ENCODE measurements at places on chromosomes 6 and 20. TPM values are rescaled to one million over a fixed set of nuclear protein-coding genes. Genes with fewer than 3 reads are reported as not detected.

The SLC32A1 gene
- total RNA-seq, result not detected

DNA sequence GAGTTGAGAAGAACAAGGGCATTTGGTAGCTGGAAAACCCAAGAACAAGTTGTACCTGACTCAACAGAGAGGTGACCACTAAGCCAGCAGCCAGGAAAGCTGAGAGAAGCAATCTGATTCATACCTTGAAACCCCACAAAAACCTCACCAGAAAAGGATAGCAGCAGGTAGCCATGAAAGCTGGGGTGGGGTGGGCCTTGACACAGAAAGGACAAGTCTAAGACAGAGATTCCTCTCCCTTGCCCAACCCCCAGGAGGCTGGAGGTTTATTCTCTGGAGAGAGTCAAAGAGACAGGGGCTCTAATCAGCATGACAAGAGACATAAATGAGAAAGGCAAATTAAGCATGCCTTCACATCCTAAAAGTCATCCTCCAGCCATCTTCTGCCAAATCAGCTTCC, 151.7 kb upstream of the DST start:
- no peak for DNase-seq
- peaks cover 27% of the 10 kb centered on the region for H3K4me1 ChIP-seq
- no peak overlapping the region for H3K4me3 ChIP-seq
- no peaks in the 10 kb centered on the region for H3K36me3 ChIP-seq

GRCh38 chr20:8076306-8077136, 55.5 kb upstream of the PLCB1 start:
- H3K27me3 ChIP-seq, result no peaks in the 10 kb centered on the region
- DNase-seq, result no peak
- no peaks in the 10 kb centered on the region for H3K36me3 ChIP-seq
- no peak overlapping the region for H3K27ac ChIP-seq
- H3K4me1 ChIP-seq, result peaks cover 44% of the 10 kb centered on the region
- no peak overlapping the region for H3K4me3 ChIP-seq

- H3K4me3 ChIP-seq, result no peak overlapping the region
- H3K27ac ChIP-seq, result no peak overlapping the region
Observed at GRCh38 chr20:19824861-19825260, 66.8 kb downstream of the RIN2 start.

The APMAP gene
- total RNA-seq, result 138 TPM

GRCh38 chr6:118596774-118597320, 48.8 kb downstream of the PLN start:
- H3K27me3 ChIP-seq, result no peaks in the 10 kb centered on the region
- no peaks in the 10 kb centered on the region for H3K4me1 ChIP-seq
- no peak for DNase-seq
- H3K27ac ChIP-seq, result no peak overlapping the region

DNA sequence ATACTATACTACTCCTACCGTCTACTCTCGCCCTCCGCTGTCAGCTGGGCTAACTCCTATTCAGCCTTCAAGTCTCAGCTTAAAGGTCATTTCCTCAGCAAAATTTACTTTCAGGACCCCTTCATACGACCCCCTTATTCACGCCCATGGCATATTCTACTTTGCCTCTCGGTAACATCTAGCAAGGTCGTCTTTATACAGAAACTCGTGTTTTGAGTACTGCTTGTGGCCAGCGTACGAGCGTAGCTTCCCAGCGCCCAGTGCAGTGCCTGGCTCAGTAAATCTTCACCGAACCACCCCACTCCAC, 546 bp downstream of the CRNKL1 start:
- peak overlapping the region; percentile 99 for H3K27ac ChIP-seq
- no peak for DNase-seq
- no peaks in the 10 kb centered on the region for H3K27me3 ChIP-seq

GRCh38 chr6:138001750-138002349, 105.4 kb downstream of the PERP start:
- DNase-seq, result peak; percentile 53
- no peak overlapping the region for H3K4me3 ChIP-seq
- no peaks in the 10 kb centered on the region for H3K36me3 ChIP-seq
- no peaks in the 10 kb centered on the region for H3K27me3 ChIP-seq

The SRMS gene
- total RNA-seq, result not detected

The ENPP3 gene
- total RNA-seq, result not detected

DNA sequence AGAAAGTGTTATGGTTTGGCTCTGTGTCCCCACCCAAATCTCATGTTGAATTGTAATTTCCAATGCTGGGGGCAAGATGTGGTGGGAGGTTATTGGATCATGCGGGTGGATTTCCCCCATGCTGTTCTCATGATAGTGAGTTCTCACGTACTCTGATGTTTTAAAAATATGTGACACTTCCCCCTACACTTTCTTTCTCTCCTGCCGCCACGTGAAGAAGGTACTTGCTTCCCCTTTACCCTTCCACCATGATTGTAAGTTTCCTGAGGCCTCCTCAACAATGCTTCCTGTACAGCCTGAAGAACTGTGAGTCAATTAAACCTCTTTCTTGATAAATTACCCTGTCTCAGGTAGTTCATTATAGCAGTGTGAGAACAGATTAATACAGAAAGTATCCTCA, 150.8 kb downstream of the TMEM200A start:
- no peaks in the 10 kb centered on the region for H3K4me1 ChIP-seq
- H3K27me3 ChIP-seq, result no peaks in the 10 kb centered on the region

- H3K27me3 ChIP-seq, result no peaks in the 10 kb centered on the region
- DNase-seq, result no peak
- no peaks in the 10 kb centered on the region for H3K36me3 ChIP-seq
- H3K4me1 ChIP-seq, result no peaks in the 10 kb centered on the region
- no peak overlapping the region for H3K27ac ChIP-seq
Observed at GRCh38 chr20:61857414-61857775, 208.3 kb downstream of the TAF4 start.

DNA sequence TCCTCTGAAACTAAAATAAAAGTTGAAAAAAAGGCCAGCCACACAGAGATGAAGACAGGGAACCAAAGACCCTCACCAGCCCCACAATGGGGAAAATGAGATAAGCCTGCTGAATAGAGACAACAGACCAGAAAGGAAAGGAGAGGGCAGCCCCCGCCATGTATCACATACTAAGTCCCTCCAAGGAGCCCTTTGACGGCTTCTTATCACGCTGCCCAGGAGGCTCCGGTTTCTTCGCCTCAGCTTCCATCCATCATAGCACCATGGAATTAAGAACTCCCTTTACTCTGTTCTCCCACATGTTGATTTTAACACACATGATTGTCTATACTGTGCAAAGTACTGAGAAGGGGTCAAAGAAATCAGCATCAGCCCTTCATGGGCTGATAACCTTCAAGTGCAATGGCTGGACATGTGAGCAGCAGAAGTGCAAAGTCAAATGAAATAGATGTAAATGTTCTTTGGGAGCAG, 54.9 kb downstream of the MAP3K5 start:
- H3K27me3 ChIP-seq, result no peaks in the 10 kb centered on the region
- DNase-seq, result no peak
- no peak overlapping the region for H3K4me3 ChIP-seq
- no peaks in the 10 kb centered on the region for H3K36me3 ChIP-seq

Measured in Caco-2 (cell line).